EL (cell line): ENCODE measurements at places on chromosomes 16 and 17.

DNA sequence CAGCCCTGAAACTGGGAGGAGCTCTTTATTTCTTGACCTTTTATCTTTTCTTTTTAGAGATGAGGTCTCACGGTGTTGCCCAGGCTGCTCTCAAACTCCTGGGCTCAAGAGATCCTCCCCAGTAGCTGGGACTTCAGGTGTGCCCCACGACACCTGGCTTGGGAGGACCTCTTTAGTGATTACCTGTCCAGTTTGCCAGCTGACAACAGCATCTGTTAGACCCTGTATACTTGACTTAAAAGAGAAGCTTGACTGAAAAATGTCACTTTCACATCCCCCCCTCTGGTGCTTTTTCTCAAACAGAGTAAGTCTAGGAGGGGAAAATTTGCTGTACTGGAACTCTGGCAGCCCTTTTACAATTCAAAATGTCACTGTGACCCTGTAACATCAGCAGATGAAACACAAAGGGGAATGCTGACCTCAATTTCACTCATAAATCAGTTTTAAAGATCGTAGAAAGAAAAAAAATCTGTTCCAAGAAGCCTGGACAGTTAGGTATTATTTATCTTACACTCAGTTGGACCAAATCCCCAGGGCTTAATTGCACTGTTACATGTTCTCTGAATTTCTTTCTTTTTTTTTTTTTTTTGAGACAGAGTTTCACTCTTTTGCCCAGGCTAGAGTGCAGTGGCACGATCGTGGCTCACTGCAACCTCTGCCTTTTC is 1.8 kb upstream of the ERN1 start:
- no peak for DNase-seq

GRCh38 chr16:66275775-66276428 is 90.6 kb upstream of the CDH5 start:
- peak; percentile 66 for DNase-seq

DNA sequence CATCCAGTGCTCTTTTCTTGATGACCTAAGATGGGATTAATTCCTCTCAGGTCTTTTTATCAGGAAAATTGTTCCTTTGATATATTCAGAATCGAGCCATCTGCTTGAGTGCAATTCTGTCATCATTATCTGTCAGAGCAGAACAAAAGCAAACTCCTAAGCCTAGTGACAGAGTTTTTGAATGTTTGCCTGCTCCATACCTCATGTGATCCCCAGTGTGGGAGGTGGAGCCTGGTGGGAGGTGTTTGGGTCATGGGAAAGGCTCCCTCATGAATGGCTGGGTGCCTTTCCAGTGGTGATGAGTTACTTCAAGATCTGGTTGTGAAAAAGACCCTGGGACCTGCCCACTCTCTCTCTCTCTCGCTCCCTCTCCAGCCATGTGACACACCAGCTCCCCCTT is 628.2 kb downstream of the CDH11 start:
- DNase-seq, result no peak

DNA sequence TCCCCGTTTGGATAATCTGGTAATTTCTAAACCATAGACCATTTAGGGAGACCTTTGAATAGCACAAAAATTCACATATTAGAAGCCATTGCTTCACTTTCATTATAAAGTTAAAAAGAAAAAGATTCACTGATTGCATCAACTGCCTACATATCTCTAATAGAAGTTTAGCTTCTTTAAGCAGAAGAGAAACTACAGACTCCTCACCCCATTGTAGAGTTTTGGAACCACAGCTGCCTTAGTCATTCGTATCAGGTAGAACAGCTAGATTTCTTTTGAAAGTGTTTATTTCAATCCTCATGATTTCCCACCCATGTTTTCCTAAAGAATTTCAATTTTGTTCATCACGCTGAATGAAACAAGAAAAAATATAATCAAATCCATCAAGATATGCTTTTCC is 144.8 kb downstream of the CDH8 start:
- no peak for DNase-seq

GRCh38 chr16:50351952-50352351 is 16.8 kb downstream of the BRD7 start:
- DNase-seq, result no peak

- peak; percentile 45 for DNase-seq
These were observed 3.7 kb downstream of the VEZF1 start for GRCh38 chr17:57984261-57984890.

DNA sequence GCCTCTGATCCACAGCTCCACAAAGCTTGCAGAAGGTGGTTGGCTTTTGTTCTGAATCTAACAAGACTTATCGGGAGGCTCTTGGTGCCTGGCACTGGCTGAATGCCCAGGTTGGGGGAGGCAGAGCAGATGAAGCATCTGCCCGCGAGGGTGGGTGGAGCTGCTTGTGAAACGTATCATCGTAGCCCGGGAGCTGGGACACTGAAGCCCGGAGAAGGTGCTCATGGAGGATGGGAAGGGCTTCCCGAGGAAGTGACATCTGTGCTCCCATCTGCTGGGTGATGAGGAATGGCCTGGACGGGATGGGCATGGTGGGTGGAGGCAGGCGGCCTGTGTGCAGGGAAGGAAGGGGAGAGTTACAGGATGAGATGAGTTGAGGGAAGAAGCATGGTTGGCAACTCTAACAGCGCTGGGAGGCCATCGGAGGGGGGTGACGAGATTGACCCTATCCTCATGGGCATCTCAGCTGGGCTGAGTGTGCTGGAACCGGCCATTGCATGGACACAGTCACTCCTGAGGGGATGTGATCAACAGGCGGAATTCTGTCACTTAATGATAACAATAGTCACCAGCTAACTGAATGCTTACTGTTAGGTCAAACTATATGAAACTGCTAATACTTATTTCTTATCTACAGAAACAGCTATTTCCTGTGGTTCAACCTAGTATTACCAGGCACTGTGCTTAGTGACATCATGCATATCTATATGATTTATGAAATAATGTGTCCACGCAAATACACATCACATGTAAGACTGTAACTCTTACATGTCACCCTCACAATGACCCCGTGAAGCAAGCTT is 102.7 kb downstream of the ABCC6 start:
- no peak for DNase-seq

DNA sequence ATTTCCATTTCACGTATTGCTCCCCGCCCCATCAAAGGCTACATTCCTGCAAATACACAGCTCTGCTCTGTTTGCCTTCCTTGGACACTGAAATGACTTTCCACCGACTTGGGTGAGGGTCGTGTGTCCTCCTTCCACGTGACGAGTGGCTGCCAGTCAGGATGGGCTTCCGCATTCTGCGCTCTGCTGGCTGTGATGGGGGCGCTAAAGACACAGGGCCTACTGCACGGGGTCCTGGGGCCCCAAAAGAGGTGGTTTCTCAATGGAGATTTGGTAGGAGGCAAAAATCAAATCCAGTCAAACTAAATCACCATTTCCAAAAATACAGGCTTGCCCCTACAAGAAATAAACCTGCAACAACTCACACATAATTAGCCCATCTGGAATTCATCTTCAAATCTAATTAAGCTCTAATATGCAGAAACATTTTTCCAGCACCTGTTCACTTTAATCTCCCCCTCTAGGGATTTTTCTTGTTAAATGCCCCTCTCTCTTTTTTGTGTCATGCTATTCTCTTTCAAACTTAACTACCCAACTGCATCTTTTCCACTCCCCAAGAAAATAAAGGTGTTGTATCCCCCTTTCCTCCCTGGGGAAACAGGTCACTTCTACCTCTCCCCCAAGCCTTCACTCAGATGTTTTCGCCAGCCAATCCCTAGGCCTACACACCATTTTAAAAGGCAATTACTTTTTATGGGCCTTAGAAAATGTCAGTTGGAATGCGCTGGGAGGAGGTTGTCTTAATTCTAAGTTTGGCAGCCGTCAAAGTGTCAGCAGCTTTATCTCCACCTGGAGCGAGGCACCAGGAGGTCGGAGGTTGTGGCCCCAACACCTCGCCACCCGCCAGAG is 21.9 kb upstream of the FAAP100 start:
- no peak for DNase-seq

- peak; percentile 91 for DNase-seq
These were observed 115.8 kb downstream of the NPIPB11 start for GRCh38 chr16:29290631-29291247.

- peak; percentile 90 for DNase-seq
These were observed 17.4 kb upstream of the MTSS2 start for GRCh38 chr16:70703041-70703834.

DNA sequence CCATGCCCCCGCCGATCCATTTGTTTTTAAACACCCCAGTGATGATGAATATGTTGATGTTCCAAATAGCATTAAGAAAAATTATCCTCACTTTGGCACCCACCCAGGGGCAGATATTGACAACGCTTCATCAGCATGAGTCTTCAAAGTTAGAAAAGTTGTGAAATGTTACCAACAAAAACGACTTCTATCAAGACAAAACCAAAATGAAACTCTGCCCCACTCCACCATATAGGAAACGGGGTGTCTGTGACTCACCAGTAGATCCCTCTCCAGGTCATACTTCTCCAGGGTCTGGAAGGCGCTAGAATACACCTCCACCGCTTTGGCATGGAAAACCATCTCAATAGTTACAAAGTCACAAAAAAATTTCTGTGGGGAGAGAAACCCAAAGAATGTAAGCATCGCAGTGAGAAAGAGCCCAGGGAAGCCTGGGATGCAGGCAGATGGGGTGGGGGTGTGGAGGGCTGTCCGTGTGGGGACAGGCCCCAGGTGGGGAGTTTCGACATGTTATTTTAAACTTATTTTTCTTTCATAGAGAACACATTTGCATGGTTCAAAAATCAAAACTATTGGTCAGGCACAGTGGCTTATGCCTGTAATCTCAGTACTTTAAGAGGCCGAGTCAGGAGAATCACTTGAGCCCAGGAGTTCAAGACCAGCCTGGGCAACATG is 10.2 kb downstream of the CIBAR2 start:
- no peak for DNase-seq

DNA sequence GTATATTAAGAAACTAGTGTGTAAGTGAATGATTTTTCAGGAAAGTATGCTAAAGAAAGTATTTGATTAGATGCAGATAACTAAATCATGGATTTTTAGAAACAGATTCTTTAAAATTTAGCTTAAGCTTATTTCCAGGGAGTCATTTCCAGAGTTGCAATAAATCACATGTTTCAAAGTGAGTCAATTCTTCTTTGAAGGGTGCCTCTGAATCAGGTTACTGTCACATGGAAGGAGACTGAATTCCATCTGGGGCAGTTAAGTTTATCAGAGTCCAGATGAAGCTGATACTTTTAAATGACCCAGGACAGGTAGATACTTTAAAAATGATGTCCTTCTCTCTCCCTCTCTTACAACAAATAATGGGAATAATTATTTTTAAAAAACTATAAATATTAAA is 5.0 kb downstream of the MFSD11 start:
- no peak for DNase-seq

DNA sequence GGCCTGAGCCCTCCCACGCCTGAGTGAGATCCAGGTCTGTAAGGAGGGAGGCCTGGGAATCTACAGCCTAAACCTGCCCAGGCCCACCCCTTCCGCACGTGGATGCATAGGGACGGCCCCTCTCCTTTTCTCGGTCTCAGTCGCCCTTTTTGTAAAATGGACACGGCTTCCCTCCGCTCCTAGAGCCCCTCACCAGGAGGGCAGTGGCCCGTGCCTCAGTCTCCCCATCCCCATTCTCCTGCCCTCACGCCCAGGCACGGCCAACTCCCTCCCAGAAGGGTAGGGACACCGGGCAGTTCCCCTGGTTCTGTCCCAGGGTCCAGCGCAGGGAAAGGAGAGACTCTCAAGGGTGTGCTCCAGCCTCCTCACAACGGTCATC is 48.1 kb downstream of the WNT3 start:
- DNase-seq, result no peak

DNA sequence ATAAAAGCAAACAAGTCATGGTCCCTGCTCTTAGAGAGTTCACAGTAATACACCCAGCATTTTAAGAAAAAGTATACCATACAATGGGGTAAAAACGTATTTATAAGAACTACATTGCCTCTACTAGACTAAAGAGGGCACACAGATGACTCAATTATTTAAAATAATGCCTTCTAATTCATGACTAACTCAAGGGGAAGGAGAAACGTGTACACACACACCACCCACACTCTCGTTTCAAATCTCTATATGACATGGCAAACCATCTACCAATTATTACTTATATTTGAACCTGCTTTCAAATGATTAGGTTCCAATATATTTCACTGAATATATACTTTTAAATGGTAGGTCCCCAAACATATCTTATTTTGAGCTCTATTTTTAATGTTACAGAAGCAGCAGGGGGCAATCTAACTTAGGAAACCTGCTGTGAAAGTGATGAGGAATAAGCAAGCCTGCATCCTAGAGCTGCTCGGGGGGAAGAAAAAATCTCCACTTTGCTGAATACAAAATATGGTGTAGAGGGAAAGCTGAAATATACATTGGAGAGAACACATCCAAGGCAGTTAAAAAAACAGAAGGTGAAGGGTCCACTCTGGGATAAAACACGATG is 232.4 kb upstream of the PSMD7 start:
- DNase-seq, result no peak

- no peak for DNase-seq
These were observed 12.7 kb downstream of the PHLPP2 start for GRCh38 chr16:71711789-71712188.

- no peak for DNase-seq
These were observed 2.7 kb downstream of the NLRP1 start for GRCh38 chr17:5581655-5582054.

DNA sequence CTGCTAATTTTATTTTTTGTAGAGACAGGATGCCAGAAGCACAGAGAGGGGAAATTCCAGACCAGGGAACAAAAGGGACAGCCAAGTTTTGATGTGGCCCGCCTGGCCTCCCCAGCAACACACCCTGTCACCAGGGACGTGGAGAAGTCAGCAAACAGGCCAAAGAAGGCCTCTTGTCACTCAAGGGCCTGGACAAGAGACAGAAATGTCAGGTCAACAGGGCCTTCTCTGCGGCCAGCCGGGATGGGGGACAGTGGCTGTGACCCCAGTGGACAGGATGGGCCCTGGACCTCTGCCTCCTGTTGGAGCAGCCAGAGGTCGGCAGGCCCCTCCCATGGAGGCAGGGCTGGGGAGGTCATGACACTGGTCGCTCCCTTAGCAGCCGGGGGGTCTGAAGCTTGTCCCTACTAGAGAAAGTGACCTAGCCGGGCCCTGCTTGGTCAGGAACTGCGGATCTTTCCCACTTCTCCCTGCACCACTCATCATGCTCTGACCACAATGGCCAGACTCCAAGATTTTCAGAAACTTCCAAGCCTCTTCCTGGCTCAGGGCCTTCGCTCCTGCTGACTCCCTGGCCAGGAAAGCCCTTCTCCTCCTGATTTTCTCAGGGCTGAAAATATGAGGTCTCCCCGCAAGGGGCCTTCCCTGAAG is 9.2 kb upstream of the TVP23A start:
- DNase-seq, result peak; percentile 82

DNA sequence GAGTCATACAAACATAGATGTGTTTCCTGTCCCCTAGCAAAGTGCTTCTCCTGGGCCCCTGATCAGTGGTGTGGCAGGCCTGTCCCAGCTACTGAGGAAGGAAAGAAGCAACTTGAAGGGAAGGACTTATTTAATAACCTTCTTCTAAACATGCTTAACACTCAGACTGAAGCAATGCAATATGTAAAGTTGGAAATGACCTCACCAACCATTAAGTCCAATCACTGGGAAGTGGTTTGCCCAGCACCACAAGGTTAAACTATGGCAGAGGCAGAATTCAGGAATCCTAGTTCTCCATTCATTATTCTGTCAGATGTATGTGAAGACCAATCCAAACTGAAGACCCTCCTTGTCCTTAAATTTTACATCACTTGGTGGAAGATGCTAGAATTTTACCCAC is 39.1 kb downstream of the CENPV start:
- DNase-seq, result peak; percentile 14

- no peak for DNase-seq
These were observed 13.3 kb downstream of the PROCA1 start for GRCh38 chr17:28698253-28698941.

GRCh38 chr17:62572888-62573401 is 54.5 kb upstream of the MRC2 start:
- peak; percentile 15 for DNase-seq

GRCh38 chr17:72191921-72192799 is 71.3 kb downstream of the SOX9 start:
- peak; percentile 90 for DNase-seq
